CD8-positive, alpha-beta T cell (primary cell): ENCODE measurements at places on chromosomes 5 and 9.

DNA sequence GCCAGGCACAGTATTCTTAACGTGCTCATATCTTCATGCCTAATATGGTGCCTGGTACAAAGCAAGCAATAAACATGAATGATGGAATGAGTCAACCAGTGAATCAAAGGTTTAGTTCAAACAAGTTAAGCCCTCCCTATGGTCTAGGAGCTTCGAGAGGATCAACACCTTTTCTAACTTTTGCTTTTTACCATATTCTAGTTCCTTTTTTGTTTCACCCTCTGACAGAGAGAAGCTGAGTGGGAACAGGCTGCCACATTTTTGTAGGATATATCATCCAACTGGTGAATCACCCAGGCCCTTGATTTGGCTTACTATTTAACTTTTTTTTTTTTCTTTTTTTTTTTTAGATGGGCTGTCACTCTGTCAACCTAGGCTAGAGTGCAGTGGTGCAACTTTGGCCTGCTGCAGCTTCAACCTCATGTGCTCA lies 39.3 kb upstream of the TNC start:
- DNase-seq, result no peak

- DNase-seq, result no peak
Measured at GRCh38 chr9:1416261-1416660, 366.1 kb downstream of the DMRT2 start.

- DNase-seq, result no peak
Measured at GRCh38 chr5:135161221-135161620, 127.2 kb upstream of the PITX1 start.

DNA sequence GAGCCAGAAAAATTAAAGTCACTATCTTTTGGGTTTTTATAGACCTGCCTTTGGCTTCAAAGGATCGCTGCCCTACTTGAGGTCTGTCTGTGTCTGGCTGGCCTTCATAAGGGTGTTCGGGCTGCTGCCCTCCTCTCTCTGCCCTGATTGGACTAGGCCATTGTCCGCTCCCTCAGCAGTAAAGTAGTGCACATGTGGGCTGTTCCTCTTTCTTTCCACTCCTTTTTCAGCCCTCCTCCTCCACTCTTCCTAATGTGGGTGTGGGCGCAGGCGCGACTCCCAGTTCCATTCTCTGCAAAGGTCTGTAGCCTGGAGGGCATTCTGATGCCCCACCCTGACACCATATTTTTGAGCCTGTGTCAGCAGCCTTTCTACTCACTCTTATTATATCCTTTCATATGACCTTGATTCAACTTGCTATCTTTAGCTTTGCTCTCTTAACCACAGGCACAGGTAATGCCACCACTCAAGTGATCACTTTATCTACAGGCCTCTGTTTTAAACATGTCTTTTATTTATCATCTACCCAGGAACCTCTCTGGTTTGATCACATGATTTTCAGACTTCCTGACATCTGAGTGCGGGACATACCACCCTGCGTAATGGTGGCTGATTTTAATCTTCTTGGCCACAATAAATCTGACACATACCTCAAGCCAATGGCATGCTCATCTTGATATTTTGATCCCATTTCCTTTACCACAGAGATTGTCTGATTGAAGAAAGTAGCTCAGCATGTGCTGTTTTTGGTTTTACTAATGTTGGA lies 144.5 kb downstream of the AOPEP start:
- no peak for DNase-seq

- no peak for DNase-seq
Measured at GRCh38 chr5:111680737-111681413, 76.1 kb downstream of the NREP start.

GRCh38 chr9:95947118-95947517 lies 71.6 kb downstream of the ERCC6L2 start:
- no peak for DNase-seq

DNA sequence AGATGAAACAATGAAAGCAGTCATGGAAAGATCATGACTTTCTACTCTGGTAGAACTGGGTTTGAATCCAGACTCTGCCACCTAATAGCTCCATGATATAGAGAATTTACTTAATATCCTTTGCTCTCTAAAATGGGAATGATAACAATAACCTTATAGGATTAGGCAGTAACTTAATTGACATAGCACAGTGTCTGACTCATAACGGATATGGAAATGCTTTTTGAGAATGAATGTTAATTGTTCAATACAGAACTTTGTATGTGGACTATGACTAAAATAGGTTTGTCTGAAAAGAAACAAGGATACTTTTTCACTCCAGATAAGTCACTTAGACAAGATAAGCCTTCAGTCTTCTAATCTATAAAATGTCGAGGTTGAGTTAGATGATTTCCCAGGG lies 330.7 kb downstream of the PTPRD start:
- no peak for DNase-seq

GRCh38 chr5:158513490-158514318 lies 586.0 kb downstream of the EBF1 start:
- no peak for DNase-seq

DNA sequence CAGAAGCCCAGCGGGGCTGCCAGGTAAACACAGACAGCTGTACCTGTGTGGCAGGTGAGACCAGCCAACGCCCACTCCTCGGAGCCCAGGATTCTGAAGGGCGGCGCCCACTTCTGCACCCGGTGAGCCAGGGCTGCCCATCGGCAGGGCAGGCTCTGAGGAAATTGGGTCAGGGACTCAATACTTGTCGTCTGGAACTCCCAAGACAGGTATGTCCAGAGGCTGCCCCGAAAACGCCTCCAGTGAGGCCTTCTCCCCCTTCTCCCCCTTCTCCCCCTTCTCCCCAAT lies 19.8 kb downstream of the GLT6D1 start:
- DNase-seq, result no peak

GRCh38 chr5:132526290-132526973 lies 16.9 kb downstream of the IL5 start:
- DNase-seq, result peak; percentile 33

GRCh38 chr5:88238732-88239131 lies 29.9 kb downstream of the TMEM161B start:
- no peak for DNase-seq

GRCh38 chr9:121499427-121500164 lies at the start of gene GGTA1:
GGTA1 (minus strand) TSS chr9:121499844; CDS start chr9:121467922, 31,922 bp downstream.
- DNase-seq, result no peak

DNA sequence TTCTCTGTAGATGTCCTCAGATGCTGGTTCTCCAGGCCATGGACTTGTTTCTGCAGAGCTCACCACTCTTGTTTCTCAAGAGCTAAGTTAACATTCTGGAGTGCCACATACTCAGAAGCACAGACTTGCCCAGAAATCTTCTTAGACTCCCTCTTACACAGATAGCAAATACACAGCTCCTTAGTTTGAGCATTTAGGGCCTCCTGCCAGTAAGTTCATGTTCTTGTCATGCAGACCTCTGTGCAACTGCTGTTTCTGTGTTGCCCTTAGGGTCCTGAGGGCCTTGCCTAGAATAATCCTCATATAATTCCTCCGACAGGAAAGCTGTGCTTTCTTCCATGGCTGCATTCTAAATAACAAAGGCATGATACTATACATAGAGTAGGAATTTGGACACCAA lies 1.3 kb upstream of the PTPDC1 start:
- DNase-seq, result no peak

GRCh38 chr5:318341-318897 lies 3.1 kb upstream of the AHRR start:
- DNase-seq, result no peak

DNA sequence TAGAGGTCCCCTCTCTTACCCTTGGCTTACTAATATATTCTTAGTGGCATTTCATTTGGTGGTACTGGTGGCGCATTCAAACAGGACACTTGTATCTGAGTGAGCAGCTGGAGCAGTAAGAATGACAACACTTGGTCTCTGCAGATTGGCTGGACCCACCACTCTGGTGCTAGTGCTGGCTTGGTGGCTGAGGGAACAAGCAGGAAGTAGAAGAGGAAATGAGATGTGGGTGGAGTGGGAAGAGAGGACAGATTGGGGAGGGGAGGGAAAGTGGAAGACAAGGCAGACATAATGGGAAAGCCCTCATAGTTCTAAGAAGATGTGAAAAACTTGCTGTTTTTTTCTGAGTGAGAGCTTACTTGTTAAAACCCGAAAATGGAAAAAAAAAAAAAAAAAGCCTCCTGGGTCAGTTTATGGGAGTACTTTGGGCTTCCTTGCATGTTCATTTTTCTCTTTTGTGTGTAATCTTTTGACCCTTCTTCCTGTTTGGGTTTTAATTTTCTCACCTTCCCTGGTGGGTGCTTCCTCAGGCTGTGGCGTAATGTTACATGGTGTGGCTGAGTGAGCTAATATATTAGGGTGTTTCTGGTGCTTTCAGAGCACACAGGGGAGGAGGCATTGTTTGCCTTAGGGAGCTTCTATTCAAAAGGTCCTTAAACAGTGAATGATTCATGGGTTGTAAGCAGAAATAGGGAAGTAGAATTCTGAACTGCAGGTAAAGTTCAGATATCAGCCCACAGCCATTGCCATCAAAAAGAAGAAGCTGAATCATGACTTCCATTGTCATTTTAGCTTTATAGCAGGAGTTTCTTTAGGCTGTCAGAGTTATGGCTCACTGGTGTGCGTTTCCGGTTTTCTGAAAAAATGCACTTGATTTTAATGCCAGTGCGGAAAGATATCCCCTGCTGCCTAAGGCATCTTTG lies 52.3 kb downstream of the TLE4 start:
- DNase-seq, result peak; percentile 5

GRCh38 chr9:19271081-19271480 lies 40.6 kb downstream of the DENND4C start:
- no peak for DNase-seq

DNA sequence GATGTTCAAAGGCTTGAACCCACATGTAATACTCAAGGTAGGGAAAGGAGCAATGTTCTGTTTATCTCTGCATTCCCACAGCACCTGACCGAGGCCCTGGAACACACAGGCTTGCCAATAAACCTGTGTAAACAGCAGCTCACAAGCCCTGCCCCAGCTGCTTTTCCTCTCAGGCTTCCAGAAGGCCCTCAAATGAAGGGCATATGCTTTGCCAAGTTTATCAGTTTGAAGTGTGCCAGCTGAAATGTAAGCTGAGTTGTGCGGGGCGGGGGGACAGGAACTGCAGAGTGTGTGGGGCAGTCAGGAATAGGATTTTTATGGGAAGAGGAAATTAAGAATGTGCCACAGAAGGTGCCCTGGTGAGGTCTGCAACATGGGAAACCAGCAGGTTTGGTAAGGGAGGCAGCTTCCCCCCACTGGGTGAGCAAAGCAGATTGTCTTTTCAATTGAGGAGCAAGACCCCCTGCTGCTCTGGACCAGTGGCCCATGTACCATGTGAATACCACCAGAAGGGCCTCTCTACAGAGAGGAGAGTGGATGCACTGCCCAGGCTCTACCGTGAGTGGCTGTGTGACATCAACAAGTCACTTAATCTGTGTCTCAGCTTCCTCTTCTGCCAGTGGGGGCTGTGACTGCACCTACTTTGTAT lies 194.8 kb downstream of the SPOCK1 start:
- DNase-seq, result no peak

DNA sequence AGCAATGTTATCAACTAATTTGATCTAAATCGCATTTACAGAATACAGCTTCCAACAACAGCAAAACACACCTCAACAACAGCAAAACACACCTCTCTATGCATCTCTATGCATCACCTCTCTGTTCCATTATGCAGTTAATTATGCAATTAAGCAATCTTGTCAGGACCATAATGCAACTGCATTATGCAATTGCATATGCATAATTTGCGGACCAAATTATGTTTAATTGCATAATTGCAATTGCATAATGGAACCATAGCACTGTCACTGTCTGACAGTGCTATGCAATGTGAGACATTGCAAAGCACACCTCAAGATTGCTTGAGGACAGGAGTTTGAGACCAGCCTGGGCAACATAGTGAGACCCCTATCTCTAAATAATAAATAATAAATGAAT lies 80.4 kb upstream of the PRSS3 start:
- no peak for DNase-seq

- no peak for DNase-seq
Measured at GRCh38 chr9:89022902-89023301, 31.6 kb downstream of the S1PR3 start.

DNA sequence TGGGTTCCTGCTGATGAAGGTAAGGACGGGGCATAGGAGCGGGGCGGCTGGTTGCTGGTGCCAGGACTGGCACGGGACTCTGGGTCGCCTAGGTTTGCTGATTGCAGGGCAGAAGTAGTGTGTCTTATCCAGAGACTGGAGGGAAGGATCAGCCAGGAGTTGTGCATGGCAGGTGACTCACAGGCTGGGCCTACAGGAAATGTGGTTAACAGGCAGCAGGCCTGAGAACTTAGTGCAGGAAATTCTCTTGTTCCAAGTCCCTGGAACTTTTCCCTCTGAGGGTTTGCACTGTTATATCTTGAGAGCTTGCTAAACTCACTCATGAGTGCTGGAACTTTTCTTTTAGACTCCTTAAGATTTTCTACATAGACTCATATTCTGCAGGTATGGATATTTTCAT lies 95.1 kb downstream of the ANXA2R start:
- no peak for DNase-seq
